Vagina (tissue), 2 donors: ENCODE measurements at places on chromosomes 11 and 22. TPM values are rescaled to one million over a fixed set of nuclear protein-coding genes. Genes with fewer than 3 reads are reported as not detected.

The YIF1A gene
- 130 TPM for total RNA-seq

The PANX3 gene
- not detected for total RNA-seq

The TLCD5 gene
- 3.7 TPM for total RNA-seq

The PHLDA2 gene
- 43.5 TPM for total RNA-seq
